ENCODE measurements at places on chromosomes 7 and 10. TPM values are rescaled to one million over a fixed set of nuclear protein-coding genes. Genes with fewer than 3 reads are reported as not detected.

The STEAP1 gene
- total RNA-seq: 27.2 TPM

The IFIT5 gene
- total RNA-seq: 17.1 TPM

The BAMBI gene
- total RNA-seq: 1.1 TPM

The COMMD3 gene
- total RNA-seq: 47.4 TPM

The MSMB gene
- not detected for total RNA-seq

The MBLAC1 gene
- 5.0 TPM for total RNA-seq

The GJD4 gene
- not detected for total RNA-seq

The PNLIPRP2 gene
- total RNA-seq: not detected

The SRRM3 gene
- 0.93 TPM for total RNA-seq

The HTR5A gene
- not detected for total RNA-seq

The PTPRN2 gene
- total RNA-seq: 12.1 TPM

The TMEM178B gene
- not detected for total RNA-seq

The OR2A42 gene
- total RNA-seq: not detected

The OSBPL3 gene
- total RNA-seq: 28.7 TPM

The ZNF746 gene
- 15.2 TPM for total RNA-seq

Data from mammary microvascular endothelial cell (primary cell).